Regular cardiac myocyte (primary cell): ENCODE measurements at places on chromosomes 4 and X. TPM values are rescaled to one million over a fixed set of nuclear protein-coding genes. Genes with fewer than 3 reads are reported as not detected.

Gene EXOSC9
- 30.7 and 59.6 TPM in 2 replicates for total RNA-seq

Gene AVPR2
- not detected in 2 replicates for total RNA-seq

Gene N4BP2
- 2.5 and 2.7 TPM in 2 replicates for total RNA-seq

Gene KIT
- 2.8 and 3.8 TPM in 2 replicates for total RNA-seq

Gene SGMS2
- total RNA-seq, result 153 and 221 TPM in 2 replicates

Gene BOD1L1
- 25.9 and 29.9 TPM in 2 replicates for total RNA-seq
